ENCODE measurements at places on chromosomes 4 and X.

DNA sequence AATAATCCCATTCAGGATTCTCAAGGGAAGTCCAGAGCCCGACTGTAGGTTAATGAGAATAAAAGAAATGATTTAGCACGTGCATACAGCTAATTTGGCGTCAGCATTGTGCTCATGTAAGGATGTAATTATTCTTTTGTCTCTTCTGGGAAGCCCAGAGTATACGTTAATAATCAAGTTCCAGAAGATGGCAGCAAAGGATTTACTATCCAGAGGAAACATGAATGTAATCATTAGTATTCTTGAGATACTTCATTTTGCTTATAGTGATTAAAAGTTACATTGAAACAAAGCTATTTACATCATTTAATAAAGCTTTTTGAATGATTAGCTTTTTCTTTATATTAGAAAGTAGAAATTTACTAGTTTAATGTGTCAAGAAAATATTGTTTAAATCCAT lies 27.1 kb upstream of the MAP9 start:
- DNase-seq: no peak

DNA sequence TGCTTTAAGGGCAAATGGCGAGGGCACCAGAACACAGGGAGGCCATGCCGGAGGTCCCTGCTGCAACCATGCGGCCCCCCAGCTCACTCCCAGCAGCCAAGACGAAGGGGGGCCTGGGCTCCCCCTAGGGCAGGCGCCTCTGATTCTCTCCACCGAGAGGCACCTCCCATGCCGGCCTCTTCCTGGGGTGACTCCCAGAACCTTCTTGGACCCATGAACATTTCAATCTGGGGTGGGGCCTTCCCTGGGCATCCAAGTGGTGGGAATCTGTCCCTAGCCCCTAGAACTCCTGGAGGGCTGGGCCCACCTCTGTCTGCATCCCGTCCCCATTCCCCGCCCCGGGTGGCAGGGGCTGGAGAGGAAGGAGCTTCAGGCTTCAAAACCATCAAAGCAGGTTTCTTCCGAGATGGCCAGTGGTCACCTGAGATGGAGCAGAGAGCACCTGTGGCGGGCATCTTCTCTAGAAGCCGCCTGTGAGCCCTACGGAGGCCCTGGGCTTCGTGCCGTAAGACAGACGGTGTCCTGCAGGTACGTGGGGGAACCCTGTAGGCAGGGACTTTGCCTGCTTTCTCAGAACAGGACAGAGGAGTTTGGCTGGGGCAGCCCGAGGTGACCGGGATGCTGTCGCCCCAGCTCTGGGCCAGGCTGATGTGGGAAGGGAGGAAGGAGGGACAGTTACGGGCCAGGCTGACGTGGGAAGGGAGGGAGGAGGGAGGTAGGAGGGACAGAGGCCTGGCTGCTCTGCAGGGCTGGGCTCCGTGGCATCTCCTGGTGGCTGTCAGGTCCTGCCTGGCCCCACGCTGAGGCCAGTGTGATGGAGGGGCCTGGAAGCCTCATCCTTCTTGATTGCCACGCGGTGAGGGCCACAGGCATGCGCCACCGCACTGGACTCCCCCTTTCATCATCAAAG lies 6.8 kb upstream of the SLC25A6 start:
- DNase-seq: no peak

GRCh38 chr4:158578476-158578875 lies 56.8 kb downstream of the RXFP1 start:
- no peak for DNase-seq

GRCh38 chr4:70654605-70655011 lies 11.7 kb downstream of the JCHAIN start:
- no peak for DNase-seq

- DNase-seq: no peak
These were observed 21.7 kb downstream of the TMEM184C start for GRCh38 chr4:147638942-147639341.

DNA sequence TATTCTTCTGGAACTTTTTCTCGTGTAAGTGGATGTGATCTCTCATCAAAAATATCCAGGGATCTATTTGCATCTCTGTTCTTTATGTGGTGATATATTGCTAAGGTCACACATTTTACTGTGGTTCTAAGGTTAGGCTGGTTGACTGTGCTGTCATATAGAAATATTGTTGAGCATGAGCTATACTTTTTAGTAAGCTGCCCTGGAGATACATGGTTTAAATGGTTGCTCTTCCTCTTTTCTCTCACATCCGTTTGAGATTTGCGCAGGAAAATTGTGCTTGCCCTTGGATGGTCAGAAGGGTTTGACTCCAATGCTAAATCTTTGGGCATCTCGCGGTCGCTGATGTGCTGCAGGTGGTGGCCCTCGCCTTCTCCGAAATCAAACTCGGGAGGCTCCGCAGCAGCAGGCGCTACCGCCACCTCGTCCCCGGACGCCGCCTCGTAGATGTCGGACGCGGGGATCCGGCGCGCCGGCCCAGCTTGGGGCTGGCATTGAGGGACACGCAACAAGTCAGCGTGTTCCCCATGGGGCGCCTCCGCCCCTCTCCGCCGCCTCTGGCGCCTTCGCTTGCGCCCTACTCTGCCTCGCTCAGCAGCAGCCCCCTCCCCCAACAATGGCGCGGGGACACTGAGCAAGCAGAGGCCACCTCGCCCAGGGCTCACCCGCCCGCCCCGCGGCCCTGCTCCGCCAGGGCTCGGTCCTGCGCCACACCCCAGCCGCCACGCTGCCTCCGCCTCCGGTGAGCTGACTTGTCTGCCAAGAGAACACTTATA lies 154.5 kb downstream of the MSN start:
- peak; percentile 10 for DNase-seq

GRCh38 chr4:30757357-30757756 lies 37.2 kb downstream of the PCDH7 start:
- DNase-seq: no peak

DNA sequence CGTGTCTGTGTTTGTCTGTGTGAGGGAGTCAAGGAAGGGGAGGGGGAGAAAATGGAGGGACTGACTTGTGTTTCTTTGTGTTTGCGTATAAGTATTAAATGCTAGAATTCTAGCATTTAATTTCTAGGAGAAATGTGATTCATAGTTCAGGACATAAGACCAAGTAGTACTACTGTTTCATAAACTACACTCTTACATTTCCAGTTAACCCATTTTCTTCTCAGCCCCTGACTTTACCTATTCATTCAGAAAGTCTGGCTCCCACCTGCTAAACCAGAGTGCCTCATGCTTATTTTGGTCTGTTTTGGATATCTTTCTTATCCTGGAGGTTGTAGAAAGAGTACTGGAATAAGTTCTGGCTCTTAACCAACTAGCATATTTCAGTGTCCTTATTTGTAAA lies 14.2 kb downstream of the EDA start:
- DNase-seq: no peak

GRCh38 chrX:18664947-18665346 lies 7.0 kb downstream of the RS1 start:
- DNase-seq: no peak

GRCh38 chrX:36650622-36651021 lies 357.5 kb upstream of the FAM47C start:
- DNase-seq: no peak

DNA sequence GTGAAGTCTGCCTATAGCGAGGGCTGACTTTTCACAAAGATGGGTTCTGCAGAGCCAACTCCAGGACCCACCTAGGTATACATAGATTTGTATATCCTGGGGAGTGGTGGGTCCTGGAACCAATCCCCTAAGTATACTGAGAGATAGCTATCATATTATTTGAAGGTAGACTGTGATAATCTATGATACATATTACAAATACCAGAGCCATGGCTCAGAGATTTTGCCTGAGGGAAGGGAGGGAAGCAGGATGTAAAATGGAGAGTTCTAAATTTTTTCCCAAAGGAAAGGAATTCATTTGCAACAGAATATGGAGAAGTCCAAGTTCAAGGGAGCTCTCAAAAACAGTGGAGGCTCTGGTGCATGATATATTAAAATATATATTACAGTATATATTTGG lies 7.2 kb downstream of the TCEAL3 start:
- no peak for DNase-seq

DNA sequence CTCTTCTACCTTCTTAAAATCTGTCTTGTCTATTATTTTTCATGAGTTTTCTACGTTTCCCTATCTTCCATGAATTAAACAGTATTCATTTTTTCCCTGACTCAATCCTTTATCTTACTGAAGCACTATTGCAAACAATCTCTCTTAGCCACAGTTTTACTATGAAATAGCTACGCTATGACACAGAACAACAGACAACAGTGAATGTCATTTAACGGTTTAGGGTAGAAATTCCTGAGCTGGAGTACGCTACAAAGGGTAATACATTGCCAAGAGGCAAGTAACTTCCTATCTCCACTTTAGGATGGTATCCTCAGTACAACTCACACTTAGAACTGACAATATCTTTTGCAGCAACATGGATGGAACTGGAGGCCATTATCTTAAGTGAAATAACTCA lies 552.6 kb downstream of the INPP4B start:
- no peak for DNase-seq

GRCh38 chr4:147782087-147782781 lies 50.3 kb downstream of the ARHGAP10 start:
- DNase-seq: no peak

GRCh38 chr4:80948995-80949394 lies 81.5 kb upstream of the BMP3 start:
- no peak for DNase-seq

- DNase-seq: no peak
These were observed 6.4 kb upstream of the FGG start for GRCh38 chr4:154618708-154619315.

- DNase-seq: no peak
These were observed 220.3 kb upstream of the GIMD1 start for GRCh38 chr4:106588891-106589290.

DNA sequence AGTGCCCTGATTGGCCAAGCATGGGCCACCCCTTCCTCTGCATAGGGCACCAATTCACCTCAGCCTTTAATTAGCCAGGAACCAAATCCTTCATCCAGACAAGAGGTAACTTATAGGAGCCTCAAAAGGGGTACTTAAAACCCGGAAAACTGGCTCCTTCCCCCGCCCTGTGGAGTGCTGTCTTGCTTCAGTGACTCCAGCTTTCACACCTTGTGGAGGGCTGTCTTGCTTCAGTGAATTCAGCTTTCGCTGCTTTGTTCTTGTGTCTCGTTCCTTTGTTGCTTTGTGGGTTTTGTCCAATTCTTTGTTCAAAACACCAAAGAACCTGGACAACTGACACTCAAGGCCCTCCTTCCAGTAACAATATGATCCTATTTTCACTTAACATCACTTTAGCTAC lies 82.2 kb upstream of the FRG1 start:
- DNase-seq: no peak

- no peak for DNase-seq
These were observed 71.9 kb upstream of the MAGEB10 start for GRCh38 chrX:27735914-27736313.

DNA sequence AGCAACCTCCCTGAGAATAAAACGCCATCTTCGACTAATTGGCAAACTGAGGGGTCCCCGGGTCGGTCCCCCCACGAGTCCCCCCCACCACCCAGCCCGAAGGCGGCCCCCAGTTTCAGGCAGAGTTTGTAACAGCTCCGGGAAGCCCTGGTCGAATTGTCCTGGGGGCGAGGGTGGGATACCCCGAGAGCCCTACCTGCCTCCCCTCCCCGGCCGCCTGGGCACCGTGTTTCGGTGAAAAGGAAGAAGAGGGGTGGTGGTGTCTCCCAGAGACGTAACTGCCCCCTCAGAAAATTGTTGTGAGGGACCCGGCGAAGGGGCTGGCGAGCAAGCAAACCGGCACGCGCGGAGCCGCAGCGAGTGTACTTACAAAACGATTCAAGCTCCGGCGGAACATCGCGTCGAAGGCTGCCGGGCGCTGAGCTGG lies 1.2 kb downstream of the ATP11C start:
- DNase-seq: no peak

DNA sequence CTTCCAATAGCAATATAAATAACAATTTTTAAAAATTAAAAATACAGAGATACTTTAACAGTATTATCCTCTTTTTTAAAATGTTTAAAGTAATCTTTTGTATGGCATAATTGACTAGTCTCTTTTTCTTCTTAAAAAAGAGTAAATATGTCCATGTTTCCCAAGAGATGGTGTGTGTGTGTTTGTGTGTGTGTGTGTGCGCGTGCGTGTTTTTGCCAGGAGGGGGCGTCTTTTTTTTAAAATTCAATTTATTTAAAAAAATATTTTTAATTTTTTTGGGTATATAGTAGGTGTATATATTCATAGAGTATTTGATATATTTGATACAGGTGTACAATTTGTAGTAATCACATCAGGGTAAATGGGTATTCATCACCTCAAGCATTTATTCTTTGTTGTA lies 1073.7 kb downstream of the PCDH7 start:
- DNase-seq: no peak

- DNase-seq: no peak
These were observed 661.2 kb upstream of the TENM3 start for GRCh38 chr4:181581983-181582382.

DNA sequence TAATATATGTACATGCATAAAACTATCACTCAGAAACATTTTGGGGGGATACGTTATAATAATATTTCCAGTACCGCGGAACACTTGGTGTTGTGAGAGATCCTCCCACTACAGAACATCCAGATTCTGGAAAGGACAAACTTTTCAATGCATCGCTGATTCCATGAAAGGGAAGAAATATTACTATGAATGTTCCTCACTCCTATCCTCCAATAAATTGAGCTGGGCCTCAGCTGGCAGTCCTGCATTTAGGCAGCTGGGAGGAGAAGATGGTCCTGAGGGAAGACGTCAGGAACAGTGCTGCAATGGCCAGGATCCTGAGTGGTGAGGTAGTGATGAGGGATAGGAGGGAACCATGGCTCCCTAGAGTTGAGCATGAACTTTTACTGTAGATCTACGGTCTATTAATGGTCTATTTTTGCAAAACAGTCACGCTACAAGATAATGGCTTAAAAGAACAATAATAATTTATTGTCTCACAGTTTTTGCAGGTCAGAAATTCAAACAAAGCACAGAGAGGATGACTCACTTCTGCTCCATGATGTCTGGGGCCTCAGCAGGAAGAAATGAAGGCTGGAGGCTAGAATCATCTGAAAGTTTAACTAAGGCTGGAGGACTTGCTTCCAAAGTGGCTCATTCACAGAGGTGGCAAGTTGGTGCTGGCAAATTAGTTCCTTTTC lies 538.1 kb downstream of the STIM2 start:
- DNase-seq: no peak

DNA sequence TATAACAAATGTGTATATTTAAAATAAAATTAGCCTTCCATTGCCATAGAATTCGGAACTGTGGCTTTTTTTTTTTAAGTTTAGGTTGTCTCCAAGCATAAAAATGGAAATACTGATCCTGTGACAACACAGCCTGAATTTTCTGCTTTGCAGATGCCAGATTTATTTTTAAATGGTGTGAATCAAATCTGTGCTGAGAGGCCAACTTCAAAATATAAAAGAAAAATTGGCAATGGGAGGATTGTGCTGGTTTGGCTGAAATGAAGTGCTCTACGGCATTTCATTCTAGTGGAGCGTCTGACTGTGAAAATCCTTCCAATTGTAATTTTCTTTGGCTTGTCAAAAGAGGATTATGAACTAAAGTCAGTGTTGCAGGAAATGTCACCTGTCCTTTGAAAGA lies 580.3 kb upstream of the ZFP42 start:
- DNase-seq: no peak

All from activated T-helper 1 cell treated with Interleukin-2 at 50 U/mL for 16 hours (primary cell).